ENCODE measurements at places on chromosomes 2 and 18. TPM values are rescaled to one million over a fixed set of nuclear protein-coding genes. Genes with fewer than 3 reads are reported as not detected.

Gene CXCR1
- 0.12 TPM for total RNA-seq

DNA sequence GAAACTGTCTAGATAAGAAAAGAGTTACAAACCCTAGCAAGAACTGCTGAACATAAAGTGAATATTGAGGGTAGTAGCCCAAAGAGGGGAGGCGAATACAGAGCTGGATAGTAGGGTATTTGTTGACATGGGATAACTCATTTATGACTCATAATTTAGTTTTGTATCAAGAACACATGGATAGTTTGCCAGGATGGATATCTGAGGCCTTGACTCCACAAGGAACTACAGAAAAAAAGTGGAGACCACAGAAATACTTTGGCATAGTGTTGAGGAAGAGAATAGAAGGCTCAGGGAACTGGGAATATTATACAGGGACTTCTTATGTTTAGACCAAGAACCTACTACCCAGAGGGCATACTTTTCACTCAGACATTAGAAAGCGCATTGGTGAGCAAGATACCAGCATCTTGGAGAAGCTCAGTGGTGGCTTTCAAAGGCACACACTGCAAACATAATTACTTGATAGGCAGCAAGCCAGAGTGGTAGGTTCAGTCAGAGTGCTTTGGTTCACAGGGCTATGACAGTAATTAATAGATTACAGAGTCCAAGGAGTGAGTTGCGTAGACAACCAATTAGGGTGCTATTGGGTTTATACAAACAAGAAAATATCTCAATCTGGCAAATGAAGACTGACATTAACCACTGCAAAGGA is 51.9 kb upstream of the ZBTB7C start:
- DNase-seq: no peak

GRCh38 chr2:197152451-197153228 is 157.9 kb downstream of the ANKRD44 start:
- no peak for DNase-seq

Gene STAT4
- total RNA-seq: 1.4 TPM

Gene C2orf78
- not detected for total RNA-seq

GRCh38 chr2:67702937-67703336 is 305.8 kb downstream of the ETAA1 start:
- no peak for DNase-seq

- no peak for DNase-seq
These were observed 61.7 kb downstream of the PDCL3 start for GRCh38 chr2:100624536-100624935.

DNA sequence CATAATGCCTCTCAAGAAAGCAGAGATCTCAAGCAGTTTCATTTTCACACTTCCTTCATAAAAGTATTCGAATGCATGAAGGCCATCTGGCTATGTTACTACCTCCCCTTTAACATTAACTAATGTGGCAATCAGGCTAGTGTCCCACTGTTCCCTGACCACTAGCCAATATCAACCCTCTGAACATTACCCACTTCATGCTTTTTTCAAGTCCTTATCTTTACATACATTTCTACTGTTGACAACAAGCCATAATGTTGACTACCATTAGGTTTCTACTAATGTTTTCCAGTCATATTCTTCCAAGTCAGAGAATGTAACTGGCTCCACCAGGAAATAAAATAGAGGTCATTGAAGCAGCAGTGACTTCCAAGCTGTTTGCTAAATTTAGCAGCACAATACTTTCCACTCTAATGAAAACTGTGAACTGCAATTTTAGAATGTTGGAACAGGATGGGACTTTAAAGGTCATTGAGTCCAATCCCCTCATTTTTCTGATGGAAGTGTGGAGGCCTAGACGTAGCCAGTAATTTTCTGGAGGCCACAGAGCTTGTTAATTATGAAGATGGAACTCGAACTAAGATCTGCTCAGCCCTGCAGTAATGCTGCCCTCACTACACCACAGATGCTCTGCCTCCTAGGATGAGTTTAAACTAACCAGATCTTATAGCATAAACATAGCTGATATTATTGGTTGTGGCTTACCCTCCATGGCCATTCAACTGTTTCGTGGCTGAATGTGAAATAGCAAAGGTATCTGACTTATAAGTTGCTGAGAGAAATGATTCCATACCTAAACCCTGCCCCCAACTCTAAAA is 630 bp upstream of the PPP1R1C start:
- no peak for DNase-seq

Gene CREG2
- total RNA-seq: not detected

- DNase-seq: no peak
These were observed 22.6 kb upstream of the SCYGR2 start for GRCh38 chr2:227576110-227576509.

Gene ZC3H6
- total RNA-seq: 18.6 TPM

GRCh38 chr2:136250131-136250530 is 132.2 kb upstream of the CXCR4 start:
- no peak for DNase-seq

Gene PUS10
- total RNA-seq: 5.0 TPM

Data from MCF 10A (cell line).